ENCODE measurements at places on chromosomes 11 and 22.

- no peak for DNase-seq
Measured at GRCh38 chr11:36057379-36058042, 113.6 kb downstream of the LDLRAD3 start.

DNA sequence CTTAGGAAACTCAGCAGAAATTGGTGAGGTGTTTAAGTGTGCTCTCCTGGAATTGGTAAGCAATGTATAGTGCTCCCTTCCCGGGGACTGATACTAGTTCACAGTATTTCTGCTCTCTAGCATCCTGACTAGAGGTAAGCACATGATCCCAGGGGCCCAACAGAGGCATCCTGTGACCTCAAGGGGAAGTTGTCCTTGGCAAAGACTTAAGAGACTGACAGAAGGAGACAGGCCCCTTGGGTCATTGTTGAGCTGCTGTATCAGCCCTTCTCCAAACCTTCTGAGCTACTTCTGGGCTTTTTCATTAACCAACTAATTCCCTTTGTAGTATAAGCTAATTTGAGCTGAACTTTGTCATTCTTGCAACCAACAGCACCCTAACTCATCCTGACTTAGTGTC is 4.3 kb upstream of the TBC1D22A start:
- no peak for DNase-seq

DNA sequence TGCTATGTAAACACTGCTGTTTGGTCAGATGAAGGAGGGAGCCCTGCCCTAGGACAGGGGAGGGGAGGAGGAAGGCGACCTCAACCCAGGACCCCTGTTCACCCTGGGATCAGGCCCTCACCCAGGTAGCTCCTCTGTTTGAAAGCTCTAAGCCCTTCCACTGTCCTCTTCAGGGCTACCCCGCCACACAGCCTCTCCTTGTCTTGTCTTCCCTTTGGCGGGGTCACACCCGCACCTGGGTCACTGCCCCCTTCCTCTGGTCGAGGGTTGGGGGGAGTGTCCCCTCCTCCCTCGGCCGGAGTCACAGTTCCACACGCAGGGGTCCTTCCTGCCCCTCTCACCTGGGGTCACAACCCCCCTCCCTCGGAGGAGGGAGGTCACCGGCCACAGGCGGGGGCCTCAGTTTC is 463 bp upstream of the PTPMT1 start:
- no peak for DNase-seq

DNA sequence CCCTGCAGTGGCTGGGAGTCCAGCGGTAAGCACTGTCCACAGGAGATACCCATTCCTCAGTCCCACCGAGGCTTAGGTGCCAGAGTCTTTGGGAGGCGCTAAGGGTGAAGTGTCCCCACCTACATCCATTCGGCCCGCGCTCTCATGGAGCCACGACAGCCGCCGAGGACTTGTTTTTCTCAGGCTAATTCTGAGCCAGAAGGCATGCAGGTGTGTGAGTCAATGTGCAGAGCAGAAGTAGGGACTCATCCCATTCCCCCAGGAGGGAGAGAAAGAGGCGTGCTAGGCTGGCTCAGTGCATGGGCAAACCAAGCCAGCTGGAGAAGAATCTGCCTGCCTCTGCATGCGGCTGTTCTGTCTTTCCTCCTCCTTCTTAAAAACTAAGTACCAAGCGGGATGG is 46.6 kb downstream of the KCNC1 start:
- no peak for DNase-seq

DNA sequence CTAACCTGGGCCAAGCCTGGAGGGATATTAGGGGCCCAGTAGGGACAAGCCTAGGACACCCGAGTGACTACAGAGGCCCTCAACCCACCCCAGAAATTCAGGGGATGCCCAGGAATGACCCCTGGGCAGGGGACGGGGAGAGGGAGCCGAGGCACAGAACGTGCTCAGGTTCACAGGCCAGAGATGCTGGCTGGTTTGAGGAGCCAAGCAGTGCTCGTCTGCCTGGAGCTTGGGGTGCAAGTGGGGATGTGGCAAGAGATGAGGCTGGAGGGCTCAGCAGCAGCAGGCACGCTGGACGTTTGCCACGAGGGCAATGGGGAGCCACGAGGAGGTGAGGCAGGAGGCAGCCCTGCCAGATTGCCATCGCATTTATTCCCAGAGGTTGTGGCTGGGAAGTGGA is 34.0 kb upstream of the EMID1 start:
- DNase-seq = no peak

GRCh38 chr11:26537341-26537740 is 34.7 kb downstream of the MUC15 start:
- no peak for DNase-seq

- DNase-seq = no peak
Measured at GRCh38 chr22:39234867-39235687, 9.7 kb downstream of the PDGFB start.

DNA sequence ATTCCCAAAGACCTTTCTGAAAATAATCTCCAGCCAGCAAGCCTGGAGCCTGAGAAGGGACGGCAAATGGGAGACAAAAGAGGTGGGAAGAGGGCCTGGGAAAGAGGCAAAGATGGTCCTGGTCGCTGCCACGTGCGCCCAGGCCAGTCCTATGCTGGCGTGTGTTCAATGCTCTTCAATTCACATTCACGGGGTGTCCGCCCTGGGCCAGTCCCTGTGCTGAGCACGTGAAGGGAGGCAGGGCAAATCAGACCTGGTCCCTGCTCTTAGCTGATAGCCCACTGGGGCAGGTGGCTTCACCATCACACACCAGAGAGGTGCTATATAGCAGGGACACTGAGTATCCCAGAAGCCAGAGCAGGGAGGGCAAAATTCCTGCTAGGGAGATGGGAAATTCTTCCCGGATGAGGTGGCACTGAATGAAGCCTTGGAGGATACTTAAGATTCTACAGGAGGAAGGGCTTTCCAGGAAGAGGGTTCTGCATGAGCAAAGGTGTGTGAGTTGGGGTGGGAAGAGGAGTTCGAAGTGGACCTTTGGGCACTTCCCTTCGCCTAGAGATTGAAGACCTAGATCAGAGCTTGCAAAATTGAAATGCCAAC is 148.2 kb downstream of the CHST1 start:
- no peak for DNase-seq

- DNase-seq = no peak
Measured at GRCh38 chr22:47795477-47796127, 1033.2 kb downstream of the TBC1D22A start.

DNA sequence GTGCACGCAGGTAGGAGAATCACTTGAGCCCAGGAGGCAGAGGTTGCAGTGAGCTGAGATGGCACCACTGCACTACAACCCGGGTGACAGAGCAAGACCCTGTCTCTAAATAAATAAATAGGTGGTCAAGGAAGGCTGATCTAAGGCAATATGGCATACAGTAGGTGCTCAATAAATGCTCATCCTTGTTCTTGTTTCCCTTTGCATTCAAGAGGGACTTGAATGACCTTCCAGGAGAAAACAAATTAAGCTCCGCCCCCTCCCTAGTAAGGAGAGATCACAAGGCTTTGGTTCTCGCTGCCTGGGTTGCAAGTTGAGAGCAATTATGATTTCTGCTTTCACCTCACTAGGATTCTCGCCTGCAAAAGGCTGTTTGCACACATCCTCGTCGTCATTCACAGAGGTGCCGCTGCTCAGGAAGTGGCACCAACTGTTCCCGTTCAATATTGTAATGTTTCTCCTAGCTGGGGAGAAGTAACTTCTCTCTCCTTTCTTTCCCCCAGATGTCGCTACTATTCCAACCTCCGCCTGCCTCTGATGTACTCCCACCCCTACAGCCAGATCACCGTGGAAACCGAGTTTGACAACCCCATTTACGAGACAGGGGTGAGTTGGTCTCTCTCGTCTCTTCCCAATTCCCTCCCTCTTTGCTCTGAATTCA is 51.8 kb upstream of the ASPHD2 start:
- no peak for DNase-seq

- no peak for DNase-seq
Measured at GRCh38 chr22:41674846-41675340, 13.8 kb downstream of the SNU13 start.
